ENCODE measurements at places on chromosomes 13 and 19.

DNA sequence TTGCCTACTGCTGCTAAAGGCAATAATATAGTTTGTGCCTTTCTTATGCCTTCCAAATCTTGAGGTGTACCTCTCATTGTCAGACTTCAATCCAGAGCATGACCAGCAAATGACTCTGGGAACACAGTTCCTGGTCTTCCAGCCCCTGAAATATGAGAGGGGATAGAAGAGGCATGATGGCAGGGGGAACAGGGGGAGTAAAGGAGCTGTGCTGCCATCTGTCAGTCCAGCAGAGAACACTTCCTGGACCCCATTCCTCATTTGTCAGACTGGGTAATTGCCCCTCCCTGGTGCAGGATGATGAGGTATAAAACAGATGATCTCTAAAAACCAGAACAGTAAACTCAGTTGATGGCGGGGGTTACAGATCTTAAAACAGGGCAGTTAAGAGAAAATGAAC lies 618.7 kb downstream of the DIAPH3 start:
- DNase-seq: peak; percentile 23

- DNase-seq: no peak
Observed at GRCh38 chr13:108375034-108375433, 105.5 kb downstream of the TNFSF13B start.

DNA sequence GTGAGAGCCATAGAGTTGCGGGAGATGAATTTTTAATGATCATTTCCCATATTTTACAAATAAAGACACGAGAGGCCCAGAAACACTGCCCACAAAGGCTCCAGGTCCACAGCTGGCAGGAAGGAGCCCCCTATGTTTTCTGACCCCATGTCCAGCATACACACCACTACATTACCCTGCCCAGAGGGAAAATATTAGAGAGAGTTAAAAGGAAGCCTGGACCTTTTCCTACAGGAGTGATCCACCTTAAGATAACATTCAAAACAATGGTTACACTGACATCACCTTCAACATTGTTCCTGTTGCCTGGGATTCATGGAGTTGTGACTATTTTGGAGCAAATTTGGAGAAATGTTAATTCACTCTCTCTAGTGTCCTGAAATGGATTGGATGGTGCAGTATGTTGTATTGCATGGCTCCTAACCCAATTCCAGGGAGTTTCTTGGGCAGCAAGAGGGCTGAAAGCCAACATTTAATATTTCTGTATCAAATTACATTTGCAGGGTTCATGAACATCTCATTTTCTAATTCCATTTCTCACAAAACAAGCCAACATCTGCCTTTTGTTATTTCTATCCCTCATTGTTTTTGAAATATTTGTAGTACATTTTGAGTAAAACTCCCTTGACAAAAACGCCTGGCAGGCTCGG lies 172.5 kb downstream of the DLEU7 start:
- no peak for DNase-seq

- DNase-seq: no peak
Observed at GRCh38 chr13:77099415-77099814, 72.5 kb upstream of the FBXL3 start.

- DNase-seq: no peak
Observed at GRCh38 chr13:110407021-110407420, 99.9 kb downstream of the COL4A2 start.

GRCh38 chr19:55640043-55640576 lies 692 bp upstream of the ZNF580 start:
- DNase-seq: peak; percentile 54

GRCh38 chr19:57888560-57889231 lies at the start of gene ZNF814:
Gene ZNF814 (minus strand): TSS chr19:57889037. CDS start chr19:57888802, 235 bp downstream.
- peak; percentile 94 for DNase-seq

GRCh38 chr13:44746690-44747089 lies 170.6 kb upstream of the TSC22D1 start:
- no peak for DNase-seq

GRCh38 chr13:96797136-96797535 lies 197.1 kb downstream of the OXGR1 start:
- no peak for DNase-seq

DNA sequence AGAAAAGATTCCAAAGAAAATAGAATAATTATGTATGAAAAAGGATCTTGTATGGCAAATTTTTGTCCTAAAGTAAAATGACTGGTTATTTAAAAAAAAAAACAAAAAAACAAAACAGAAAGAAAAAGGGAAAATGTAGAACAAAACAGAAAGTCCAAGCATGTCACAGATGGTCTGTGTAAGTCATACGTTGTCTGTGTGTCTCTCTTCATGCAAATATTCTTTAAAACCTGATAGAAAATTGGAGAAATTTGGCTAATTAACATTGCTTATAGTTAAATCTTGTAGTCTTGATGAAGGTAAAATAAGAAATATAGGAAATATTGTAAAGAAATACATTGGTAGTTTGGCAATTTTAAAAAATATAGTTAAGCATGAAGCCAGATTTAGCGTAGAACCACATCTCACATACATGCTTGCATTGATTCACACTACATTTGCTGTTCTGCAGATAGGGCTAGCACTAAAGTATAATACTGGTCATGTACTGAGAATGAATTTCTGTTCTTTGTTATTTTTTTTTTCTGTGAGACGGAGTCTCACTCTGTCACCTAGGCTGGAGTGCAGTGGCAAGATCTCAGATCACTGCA lies 58.4 kb downstream of the SPRYD7 start:
- DNase-seq: no peak

GRCh38 chr19:13428352-13428751 lies 77.9 kb downstream of the CACNA1A start:
- peak; percentile 28 for DNase-seq

DNA sequence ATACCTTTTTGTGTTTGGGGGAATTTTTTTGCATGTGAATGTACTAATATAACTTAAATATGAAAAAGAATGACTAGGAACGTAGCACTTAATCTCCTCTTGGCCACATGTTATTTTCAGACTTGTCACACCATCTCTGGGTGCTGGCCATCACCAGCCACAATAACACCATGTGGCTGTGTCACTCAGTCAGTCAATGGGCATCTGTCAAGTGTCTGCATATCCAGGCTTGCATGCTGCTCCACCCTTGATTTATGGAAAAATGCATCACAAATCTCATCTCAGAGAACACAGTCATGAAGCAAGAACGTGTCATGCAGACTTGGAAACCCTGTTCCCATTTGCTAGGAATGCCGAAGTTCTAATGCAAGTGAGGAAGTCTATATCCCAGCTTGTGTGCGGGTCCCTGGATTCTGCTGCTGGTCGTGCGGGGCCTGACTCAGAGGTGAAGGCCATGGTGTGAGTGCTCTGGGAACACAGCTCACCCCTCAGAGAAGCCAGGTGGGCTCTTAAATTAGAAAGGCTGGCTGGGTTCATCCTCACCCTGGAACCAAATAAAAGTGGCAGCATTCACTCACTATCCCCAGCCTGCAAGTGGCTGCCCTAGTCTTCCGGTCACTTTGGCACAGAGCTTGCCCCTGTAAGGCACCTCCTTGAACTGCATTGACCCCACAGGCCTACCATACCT lies 53.6 kb upstream of the ARHGEF7 start:
- DNase-seq: no peak

DNA sequence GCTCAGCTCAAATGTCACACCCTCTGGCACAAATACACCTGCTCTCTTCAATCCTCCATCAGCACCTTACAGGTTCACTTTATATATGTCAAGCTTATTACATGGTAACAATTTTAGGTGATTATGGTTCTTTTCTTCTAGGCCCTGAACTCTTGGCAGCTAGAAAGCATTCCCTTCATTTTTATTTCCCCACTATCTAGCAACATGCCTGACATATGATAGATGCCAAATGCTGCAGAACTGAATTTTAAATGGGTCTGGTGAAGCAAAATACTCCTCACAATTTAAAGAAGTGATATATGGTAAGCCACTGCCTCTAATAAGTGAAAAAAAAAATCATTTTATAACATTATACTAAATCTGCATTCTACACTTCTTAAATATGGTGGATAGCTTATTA lies 95.2 kb downstream of the USP12 start:
- DNase-seq: no peak

GRCh38 chr13:103734837-103735236 lies 668.6 kb upstream of the SLC10A2 start:
- DNase-seq: no peak

GRCh38 chr19:43467730-43468129 lies 2.3 kb upstream of the LYPD3 start:
- no peak for DNase-seq

DNA sequence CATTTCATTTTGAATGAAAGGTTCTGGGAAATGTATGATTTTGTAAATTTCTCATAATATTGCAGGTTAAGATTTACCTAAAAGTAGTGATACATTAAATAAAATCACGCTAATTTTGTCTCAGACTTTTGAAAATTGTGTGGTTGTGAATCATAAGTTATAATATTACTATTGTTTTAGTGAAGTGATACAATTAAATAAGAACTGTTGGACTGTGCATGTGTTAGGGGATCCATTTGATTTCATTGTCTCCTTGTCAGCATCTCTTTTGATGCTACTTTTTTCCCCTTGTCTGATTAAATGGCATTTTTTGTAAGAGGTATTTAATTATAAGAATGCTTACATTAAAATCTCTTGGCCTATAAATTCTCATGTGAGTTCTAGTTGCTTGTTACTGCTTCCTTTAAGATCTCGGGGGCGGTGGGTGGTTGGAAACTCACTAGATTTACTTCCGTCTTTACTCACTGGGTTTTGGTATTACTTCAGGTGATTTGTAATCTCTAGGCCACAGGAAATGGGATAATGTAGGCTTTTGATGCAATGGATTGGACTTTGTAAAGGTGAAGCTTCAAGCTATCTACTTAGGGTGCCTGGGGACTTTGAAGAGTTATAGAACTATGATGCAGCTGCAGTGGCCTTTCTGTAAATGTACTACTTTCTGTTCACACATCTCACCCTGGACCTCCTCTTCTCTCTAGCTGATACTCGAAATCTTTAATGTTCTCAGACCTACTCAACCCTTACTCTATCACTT lies 66.5 kb downstream of the PAN3 start:
- no peak for DNase-seq

DNA sequence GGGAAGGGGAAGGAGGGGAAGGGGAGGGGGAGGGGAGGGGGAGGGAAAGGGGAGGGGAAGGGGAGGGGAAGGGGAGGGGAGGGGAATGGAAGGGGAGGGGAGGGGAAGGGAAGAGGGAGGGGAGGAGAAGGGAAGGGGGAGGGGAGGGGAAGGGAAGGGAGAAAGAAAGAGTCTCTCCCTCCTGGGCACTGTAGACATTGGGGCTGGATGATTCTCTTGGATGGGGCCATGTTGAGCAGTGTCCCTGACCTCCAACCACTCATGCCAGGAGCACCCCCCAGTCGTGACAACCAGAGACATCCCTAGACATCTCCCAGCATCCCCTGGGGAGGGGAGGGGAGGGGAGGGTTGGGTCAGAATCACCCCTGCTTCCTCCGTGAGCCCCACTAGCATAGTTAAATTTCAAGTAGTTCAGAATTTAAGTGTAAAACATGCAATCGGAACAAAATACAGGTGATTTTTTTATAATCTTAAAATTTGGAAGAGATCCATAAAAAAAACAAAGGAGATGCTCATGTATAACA lies 64.0 kb downstream of the GNG7 start:
- DNase-seq: no peak

GRCh38 chr13:32264407-32264806 lies 50.8 kb downstream of the ZAR1L start:
- no peak for DNase-seq
